T-helper 2 cell treated with Interferon-gamma antibody and Interleukin-4, amounts not matched to agents 5 μg/mL and 100 μg/mL, for 36 hours (primary cell): ENCODE measurements at places on chromosomes 6 and 20.

- DNase-seq = peak; percentile 73
- H3K27me3 ChIP-seq = no peaks in the 10 kb centered on the region
- H3K36me3 ChIP-seq = no peaks in the 10 kb centered on the region
Observed at GRCh38 chr6:4637691-4638433, 138.3 kb upstream of the CDYL start.

GRCh38 chr6:146594495-146594894 lies 4.3 kb upstream of the ADGB start:
- H3K4me1 ChIP-seq = peaks cover 3% of the 10 kb centered on the region
- peaks cover 8% of the 10 kb centered on the region for H3K27me3 ChIP-seq
- no peaks in the 10 kb centered on the region for H3K36me3 ChIP-seq
- no peak overlapping the region for H3K4me3 ChIP-seq

GRCh38 chr6:6788394-6789032 lies 200.0 kb downstream of the LY86 start:
- H3K27ac ChIP-seq = no peak overlapping the region
- no peak overlapping the region for H3K4me3 ChIP-seq
- H3K36me3 ChIP-seq = no peaks in the 10 kb centered on the region

- peaks cover 16% of the 10 kb centered on the region for H3K4me1 ChIP-seq
- peaks cover 6% of the 10 kb centered on the region for H3K36me3 ChIP-seq
- H3K27me3 ChIP-seq = no peaks in the 10 kb centered on the region
- no peak overlapping the region for H3K4me3 ChIP-seq
- H3K27ac ChIP-seq = no peak overlapping the region
Observed at GRCh38 chr6:70706491-70707123, 38.9 kb downstream of the SMAP1 start.

DNA sequence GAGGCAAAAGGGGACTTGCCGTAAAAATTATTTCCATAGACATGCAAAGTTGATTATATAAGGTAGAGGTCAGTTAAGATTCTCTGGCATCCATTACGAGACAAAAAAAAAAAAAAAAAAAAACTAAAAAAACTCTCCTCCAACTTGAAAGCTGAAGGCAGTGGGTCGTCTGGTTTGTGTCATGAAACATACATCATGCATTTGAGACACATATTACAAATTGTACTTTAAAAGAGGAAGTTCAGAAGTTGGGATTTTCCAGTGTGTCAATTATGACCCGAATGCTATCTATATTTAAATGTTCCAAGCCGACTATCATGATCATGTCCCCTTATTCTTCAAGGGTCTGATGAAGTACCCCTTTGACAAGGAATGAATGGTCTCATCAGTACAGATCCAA lies 125.1 kb downstream of the ZNF217 start:
- H3K27me3 ChIP-seq = no peaks in the 10 kb centered on the region
- H3K4me1 ChIP-seq = no peaks in the 10 kb centered on the region
- no peak overlapping the region for H3K4me3 ChIP-seq
- DNase-seq = no peak
- H3K36me3 ChIP-seq = no peaks in the 10 kb centered on the region

DNA sequence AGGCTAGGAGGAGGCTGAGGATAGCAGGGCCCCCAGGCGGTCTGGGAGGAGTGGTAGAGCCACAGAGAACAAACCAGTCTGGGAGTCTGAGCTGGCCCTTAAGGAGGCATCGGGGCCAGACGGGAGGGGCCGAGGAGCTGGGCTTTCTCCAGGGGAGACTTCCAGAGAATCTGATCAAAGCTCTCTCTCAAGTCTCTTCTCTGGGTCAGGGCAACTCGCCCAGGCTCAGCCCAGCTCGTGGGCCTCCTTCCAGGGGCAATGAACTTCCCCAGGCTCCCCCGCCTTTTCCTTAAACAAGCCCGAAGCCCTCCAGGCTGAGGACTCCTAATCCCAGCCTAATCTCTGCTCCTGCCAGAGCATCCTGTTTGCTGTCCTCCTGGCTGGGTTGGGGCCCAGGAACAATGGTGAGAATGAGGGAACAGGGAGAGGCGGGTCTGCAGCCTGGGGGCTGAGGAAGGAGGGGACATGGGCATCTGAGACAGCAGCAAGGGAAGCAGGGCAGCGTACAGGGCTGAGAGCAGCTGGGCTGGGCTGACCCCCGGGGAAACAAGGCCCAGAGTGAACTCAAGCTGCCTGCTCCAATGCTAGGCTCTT lies 173.6 kb downstream of the ANKRD60 start:
- H3K36me3 ChIP-seq = no peaks in the 10 kb centered on the region
- H3K4me3 ChIP-seq = no peak overlapping the region
- H3K27ac ChIP-seq = no peak overlapping the region
- no peaks in the 10 kb centered on the region for H3K4me1 ChIP-seq
- no peak for DNase-seq

DNA sequence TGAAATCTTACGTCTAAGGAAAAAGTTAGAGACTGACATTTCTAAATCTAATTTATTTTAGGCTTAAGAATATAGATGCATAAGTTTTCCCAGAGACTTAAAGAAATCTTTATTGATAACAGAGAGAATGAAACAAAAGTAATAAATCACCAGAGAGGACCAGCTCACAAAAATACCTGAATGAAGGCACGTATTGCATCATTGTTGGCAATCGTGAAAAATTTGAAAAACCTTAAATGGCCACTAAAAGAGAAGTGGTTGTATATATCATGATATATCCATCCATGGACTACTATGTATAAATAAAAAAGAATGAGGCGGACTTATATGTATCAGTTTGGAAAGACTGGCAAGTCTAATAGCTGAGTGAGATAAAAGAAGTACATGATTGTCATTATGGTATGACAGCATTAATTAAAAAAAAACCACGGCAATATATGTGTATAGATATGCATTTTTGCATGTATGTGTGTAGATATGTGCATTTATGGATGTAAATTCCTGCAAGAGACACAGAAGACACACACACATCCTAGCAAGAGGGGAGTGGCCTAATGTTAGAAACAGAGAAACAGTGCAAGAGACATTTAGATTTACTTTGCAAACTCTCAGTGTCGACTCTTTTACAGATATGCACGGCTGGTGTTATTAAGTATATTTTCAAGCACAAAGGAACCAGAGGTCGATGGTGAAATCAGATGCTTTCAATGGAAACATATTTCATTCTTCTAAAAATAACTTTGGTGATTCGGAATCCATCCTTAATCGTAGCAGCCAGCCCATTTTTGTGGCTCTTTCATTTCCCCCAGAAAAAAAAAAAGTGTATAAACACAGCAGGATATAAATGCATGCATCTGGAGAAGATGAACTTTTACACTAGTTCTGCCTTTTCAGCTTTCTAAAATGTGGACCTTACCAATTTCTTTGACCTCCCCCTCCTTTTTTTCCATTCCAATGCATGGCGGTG lies 156.1 kb upstream of the SALL4 start:
- no peaks in the 10 kb centered on the region for H3K36me3 ChIP-seq
- H3K27ac ChIP-seq = no peak overlapping the region
- no peak for DNase-seq
- no peak overlapping the region for H3K4me3 ChIP-seq
- peaks cover 7% of the 10 kb centered on the region for H3K4me1 ChIP-seq

GRCh38 chr20:44736170-44737021 lies 9.3 kb upstream of the KCNK15 start:
- H3K27ac ChIP-seq = peak overlapping the region; percentile 42
- peaks cover 23% of the 10 kb centered on the region for H3K4me1 ChIP-seq
- H3K4me3 ChIP-seq = peak overlapping the region; percentile 62
- H3K36me3 ChIP-seq = peaks cover 11% of the 10 kb centered on the region

DNA sequence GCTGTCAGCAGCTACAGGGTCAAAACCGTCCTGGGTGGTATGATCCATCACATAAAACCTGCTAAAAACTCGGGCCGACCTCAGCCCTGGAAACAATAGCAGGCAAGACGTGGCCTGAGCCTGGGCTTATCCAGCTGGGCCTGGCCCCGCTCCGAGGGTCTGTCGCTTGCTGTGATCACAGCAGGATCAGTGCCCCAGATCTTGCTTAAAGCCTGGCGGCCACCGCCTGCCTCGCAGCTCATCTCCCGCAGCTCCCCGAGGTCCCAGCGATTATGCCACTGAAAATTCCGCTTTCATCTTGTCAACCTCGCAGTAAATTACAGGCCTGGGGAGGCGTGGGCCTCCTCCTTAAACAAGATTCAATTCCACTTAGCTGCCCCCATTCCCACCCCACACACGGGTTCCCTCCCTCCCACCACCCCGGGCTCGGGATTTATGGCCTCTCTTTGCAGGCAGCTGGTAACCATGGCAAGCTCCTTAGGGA lies 40.1 kb downstream of the CDH22 start:
- no peak overlapping the region for H3K4me3 ChIP-seq
- H3K36me3 ChIP-seq = no peaks in the 10 kb centered on the region
- peaks cover 13% of the 10 kb centered on the region for H3K27me3 ChIP-seq
- no peaks in the 10 kb centered on the region for H3K4me1 ChIP-seq
- DNase-seq = no peak
- no peak overlapping the region for H3K27ac ChIP-seq

DNA sequence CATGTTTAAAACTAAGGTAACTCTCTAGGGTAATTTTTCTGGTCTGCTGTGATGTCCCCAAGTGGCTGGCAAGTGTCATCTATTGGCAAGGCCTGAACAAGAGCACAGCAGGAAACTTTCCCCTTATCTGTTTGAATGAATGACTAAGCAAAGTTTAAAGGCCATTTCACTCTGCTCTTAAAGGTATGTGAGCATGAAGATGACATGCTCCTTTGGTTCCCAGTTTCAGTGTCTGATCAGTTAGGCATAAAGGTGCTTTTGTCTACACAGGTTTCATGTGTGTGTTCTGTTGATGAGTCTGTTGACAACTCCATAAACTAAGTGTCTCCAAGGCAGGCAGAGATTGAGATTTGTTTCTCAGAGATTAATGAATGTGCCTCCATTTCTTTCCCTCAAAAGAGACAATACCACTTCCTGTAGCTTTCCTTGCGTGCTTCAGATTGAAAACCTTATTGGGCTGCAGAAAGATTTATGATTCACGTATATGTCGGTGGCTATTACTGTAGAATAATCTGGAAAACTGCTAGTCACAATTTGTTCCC lies 83.9 kb downstream of the MAP3K7 start:
- peaks cover 11% of the 10 kb centered on the region for H3K27me3 ChIP-seq
- DNase-seq = no peak
- H3K4me1 ChIP-seq = peaks cover 11% of the 10 kb centered on the region
